HS-5 (cell line): ENCODE measurements at places on chromosomes 4 and X.

DNA sequence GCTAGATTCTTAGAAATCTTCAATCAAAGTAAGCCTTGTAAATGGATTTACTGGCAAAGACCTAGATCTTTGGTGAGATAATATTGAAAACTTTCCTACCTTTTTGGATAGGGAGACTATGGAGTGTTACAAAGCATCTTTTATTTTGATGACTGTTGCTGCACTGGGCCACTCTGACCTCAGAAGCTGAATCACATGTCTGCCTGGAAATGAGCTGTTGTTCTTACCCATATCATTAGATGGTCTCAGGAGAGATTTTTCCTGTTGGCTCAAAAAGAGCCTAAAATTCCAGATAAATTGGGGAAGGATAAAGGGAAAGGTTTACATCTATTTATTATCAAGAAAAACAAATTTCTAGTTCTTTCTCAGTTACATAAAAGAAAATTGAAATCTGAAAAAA, 127.5 kb upstream of the BMP3 start:
- DNase-seq, result no peak

DNA sequence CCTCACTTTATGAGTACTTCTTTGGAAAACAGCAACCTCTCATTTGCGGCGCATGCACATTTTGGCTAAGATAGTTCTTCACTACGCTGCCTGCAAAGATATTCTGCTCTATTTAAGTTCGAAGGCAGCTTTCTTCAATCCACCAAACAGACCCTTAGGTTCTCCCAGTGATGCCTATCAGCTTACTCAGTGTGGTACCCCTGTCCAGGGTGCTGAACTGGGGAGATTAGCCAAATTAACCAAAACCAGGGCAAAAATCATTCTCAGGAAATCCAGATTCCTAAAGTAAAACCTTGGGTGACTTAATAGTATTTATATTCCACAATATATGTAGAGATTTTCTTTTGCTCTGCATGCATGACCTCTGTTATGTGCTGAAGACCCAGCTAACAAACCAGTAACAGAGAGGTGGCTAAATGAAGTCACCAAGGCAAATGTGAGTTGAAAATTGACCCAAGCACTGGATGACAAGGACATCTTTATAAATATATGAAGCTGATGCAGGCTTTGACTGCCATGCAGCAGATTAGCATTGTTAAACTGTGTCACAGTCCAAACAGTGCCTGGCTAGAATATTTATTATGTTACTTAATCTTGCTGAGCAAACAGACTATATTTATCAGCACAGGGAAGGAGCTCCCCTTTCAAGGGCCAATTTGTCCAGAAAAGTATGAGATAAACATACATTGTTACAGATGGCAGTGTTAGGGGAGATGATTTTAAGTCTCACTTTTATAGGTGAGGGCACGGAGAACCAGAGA, 418.2 kb downstream of the STIM2 start:
- DNase-seq, result peak; percentile 2

DNA sequence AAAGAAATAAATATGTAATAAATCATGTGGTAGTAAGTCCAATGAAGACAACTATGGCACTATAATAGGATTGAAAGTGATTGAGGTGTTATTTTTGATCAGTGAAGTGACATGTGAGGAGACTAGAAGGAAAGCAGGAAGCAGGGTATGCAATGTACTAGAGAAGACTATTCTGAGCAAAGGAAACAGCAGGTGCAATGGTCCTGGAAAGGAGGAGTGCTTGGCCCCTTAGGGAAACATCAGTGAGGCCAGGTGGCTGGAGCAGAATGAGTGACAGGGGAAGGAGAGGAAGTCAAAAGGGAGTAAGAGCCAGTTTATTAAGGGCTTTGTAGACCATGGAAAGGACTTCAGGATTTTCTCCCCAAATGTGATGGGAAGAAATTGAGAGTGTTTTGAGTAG, 207.6 kb upstream of the HCCS start:
- DNase-seq, result no peak

- DNase-seq, result no peak
These were observed 11.8 kb downstream of the RBM10 start for GRCh38 chrX:47156611-47157520.

DNA sequence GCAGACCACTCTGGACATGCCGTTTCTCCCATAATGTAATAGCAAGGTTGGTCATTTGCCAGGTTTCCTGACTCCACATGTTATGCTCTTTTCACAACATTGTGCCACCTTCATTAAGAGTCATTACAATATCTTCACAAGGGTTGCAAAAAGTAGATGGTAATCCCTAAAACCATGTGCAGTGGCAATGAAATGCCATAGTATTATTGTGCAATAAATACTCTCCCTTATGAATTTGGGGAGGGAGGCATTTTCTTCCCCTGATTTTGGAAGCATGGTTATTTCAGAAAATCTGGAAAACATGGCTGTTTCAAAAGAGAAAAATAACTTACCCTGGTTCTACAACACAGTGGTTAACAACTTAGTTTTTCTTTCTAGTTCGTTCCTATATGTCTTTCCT, 75.1 kb downstream of the BLTP1 start:
- no peak for DNase-seq

- peak; percentile 52 for DNase-seq
These were observed 8.1 kb upstream of the TBC1D25 start for GRCh38 chrX:48531358-48531959.

- no peak for DNase-seq
These were observed 5.6 kb upstream of the CENPC start for GRCh38 chr4:67550857-67551256.

- no peak for DNase-seq
These were observed 826 bp upstream of the SCML1 start for GRCh38 chrX:17736478-17736855.

DNA sequence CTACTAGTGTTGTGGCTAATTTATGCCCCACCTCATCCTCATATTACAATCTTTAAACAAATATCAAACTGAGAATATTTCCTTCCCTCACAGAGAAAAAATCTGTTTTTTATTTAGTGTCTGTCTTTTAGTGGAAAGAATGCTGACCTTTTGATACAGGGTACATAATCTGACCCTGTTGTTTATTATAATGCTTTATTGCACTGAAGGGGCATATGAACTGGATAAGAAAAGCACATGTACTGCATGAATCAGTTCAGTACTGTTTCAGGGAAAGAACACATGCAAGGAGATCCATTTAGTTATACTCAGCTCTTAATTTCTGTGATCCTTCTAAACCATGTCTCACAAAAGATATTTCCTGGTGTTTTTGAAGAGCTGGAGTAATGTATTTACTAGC, 15.5 kb upstream of the DYNLT3 start:
- no peak for DNase-seq

GRCh38 chrX:24946369-24946768, 69.4 kb downstream of the ARX start:
- no peak for DNase-seq

GRCh38 chrX:117096528-117096927, 633.8 kb upstream of the CT83 start:
- no peak for DNase-seq

DNA sequence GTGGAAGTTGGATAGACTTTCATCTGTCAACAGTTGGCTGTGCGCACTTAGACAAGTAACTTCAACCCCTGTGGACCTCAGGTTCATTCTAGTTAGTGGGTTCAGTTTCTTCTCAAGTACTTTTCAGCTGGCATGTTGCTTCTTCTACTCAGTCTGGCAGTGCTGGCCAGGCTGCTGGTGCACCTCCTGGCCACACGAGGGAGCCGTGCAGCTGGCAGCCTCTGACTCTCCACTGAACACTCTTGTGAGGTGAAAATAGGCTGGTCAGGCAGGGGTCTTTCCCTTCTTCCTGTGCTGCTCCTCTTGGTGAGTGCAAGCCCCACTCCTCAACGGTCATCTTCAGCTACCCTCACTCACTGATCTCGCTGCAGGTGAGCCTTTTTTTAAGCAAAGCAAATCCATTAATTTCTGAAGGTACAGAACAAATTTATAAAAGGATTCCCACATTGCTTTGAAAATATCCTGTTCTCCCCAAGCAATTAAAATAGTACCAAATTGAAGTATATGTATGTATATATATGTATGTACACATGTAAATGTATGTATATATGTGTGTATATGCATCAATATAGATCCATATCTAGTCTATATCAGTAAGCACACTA, 30.6 kb downstream of the LONRF3 start:
- no peak for DNase-seq

GRCh38 chr4:73869130-73870055, at the start of gene CXCL1:
TSS of gene CXCL1 (plus strand) at chr4:73869393. CDS start at chr4:73869471, 78 bp downstream.
- no peak for DNase-seq

GRCh38 chrX:30150196-30150895, 65.0 kb upstream of the MAGEB2 start:
- no peak for DNase-seq

- no peak for DNase-seq
These were observed 97.3 kb downstream of the EMCN start for GRCh38 chr4:100420571-100420970.

DNA sequence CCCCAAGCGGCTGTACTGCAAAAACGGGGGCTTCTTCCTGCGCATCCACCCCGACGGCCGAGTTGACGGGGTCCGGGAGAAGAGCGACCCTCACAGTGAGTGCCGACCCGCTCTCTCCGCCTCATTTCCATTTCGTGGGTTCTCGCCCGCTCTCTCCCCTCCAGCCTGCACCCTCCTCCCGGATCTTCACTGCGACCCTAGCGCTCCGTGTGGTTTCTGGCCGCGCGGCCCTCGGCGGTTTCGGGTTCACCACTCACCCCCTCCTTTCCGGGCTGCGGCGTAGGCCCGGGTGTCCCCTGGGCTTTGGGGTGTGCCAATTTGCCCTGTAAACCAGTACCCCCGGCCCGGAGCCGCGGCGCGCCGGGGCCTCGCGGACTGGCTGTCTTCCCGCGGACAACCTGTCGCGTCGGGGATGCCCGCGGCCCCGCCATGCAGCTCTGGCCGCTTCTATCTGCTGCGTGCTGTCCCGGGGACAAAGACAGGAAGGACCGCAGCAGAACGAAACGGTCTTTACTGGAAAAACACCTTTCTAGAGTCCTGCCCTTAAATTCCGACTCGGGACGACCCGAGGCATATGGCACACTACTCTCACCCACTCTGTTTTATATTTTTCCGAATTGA, 737 bp downstream of the FGF2 start:
- DNase-seq, result no peak

- no peak for DNase-seq
These were observed 15.6 kb upstream of the ART3 start for GRCh38 chr4:76058888-76059426.

DNA sequence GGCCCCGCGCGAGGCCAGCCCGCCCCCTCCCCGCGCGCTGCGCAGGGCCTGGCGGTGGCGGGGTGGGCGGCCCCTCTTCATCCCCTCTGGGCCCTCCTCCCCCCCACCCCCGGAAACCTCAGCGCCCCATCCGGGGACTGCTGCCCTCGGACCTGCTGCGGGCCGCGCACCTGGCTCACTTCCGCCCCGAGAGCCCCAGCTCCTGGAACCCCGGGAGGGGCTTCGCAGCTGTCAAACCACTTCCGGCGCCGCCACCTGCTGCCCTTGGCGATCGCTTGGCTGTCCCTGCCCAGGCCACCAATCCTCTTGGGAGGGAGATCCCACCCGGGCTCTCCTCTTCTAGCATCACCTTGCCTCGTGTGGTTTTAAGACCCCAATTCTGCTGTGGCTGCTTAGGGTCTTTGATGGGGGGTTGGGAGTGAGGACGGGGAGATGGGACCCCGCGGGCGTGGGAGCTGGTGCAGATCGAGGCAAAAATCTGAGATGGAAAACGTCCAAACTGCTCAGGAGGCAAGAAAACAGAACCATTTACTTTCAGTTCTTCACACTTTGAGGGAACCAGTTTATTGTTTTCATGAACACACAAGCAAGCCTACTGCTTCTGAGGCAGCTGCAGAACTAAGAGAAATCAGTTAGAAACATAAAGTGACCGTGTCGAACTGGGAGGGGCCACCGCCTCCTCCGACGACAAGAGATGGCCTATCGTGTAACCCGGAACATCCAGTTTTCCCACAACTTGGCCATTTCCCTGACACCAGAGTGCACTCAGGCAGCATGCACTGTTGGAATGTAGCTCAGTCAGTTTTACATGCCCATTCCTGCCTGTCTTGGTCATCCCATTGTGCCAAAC, 754 bp downstream of the MTMR1 start:
- peak; percentile 40 for DNase-seq

DNA sequence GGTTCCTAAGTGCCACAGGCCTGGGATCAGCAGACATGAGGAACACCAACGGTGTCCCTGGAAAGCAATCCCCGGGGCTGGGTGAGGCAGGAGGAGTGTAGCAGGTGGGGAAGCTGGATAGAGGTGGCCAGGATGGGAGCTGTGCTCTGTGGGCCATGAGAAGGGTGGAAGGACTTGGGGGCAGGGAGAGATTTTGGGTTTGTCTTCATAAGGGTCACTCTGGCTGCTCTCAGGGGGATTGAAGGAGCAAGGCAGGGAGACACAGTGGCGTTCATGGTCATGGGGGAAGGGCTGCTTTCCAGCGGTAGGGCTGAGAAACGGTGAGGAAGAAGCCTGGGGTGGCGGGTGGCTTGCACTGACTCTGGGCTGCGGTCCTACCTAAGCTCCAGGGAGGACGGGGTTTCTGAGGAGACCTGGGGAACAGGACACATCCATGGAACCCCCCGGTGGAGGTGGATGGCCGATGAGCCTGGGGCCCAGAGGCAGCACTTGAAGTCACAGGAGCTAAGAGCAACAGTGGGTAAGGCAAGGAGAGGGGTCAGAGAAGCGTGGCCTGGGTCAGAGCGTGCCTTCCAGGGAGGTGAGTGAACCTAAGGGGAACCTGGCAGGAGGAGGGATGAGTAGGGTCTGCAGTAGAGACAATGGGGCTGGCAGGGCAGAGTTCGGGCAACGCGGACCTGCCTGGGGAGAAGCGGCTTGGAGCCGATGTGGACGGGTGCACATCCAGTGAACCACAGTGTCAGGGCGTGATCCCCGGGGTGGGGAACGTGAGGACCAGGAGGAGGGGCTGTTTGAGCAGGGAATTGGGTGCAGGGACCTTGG, 12.4 kb upstream of the CTBP1 start:
- no peak for DNase-seq
